SW 1271 (cell line): ENCODE measurements at places on chromosomes 4 and X.

- DNase-seq = no peak
These were observed 9.4 kb downstream of the ATP2B3 start for GRCh38 chrX:153526801-153527200.

- no peak for DNase-seq
These were observed 30.9 kb downstream of the CD38 start for GRCh38 chr4:15809058-15809457.

DNA sequence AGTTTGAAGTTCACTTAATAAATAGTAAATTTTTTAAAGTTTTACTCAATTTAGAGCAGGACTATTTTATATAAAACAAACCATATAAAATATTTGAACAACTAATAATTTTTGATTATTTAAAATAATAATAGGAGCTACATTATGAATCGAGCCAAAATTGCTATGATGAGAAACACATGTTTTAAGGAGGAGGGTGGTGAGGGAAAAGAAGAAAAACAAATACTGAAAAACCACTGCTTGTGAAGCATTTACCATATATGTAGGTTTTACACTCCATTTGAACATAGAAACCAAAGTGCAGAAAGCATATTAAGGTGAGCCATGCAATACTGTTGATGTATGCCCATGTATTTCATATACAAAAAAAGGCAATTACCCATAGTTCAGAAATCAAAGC lies 448.9 kb downstream of the FSTL5 start:
- DNase-seq = no peak

- no peak for DNase-seq
These were observed 1287.7 kb downstream of the FAM133A start for GRCh38 chrX:94961730-94962129.

DNA sequence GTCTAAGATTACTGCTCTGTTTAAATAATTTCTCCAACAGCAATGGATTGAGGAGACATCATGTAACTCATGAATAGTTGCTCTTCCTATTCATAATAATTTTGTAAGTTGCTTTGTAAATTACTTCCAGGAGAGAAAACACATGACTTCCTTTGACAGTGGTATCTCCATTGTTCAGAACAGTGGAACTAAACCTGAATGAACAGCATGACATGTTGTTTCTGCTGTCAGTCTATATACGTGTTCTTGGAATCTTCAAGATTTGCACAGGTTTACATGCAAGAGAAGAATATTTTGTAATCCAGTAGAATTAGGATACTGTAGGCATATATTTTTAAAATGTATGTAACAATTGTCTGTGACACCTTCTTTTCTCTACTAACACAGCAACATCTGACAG lies 618.8 kb upstream of the GRID2 start:
- DNase-seq = no peak

GRCh38 chr4:185144601-185145240 lies 1.7 kb downstream of the SLC25A4 start:
- no peak for DNase-seq

DNA sequence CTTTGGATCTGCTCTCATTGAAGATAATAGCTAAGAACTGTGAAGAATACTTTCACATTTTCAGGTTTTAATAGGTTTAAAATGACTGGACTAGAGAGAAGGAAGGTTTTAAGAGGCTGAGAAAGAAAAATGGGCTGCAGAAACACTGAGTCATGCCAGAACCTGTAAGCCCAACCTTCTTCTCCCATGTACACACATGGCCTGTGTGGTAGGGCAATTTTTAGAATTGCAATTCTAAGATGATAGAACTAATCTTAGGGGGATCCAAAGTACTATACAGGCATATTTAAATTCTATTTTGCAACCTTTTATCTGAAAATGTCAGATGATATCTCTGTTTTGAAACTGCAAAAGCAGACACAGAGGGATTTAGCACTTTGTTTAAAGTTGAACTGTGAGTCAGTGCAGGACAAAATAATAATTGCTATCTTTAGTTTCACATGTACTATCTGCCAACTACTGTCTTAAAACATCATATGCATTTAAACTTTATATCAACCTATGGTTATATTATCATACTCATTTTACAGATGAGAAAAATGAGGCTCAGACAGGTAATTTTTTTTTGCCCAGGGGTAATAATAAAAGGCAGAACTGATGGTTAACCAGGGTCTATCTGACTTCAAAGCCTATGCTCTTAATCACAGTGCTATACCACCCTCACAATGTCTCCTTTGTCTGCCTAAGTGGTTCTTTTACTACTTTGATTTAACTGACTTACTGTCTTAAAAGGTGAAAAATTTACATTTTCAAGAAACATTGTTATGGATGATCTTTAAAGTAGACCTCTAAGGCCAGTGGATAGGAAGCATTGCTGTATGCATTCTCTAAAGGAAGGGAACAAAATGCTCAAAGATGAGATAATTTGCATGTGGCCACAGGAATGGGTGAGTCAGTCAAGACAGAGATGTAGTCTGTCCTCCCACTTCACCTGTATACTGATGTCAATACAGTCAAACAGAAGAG lies 4.3 kb downstream of the TMPRSS11E start:
- no peak for DNase-seq
